ENCODE measurements at places on chromosomes 1 and 21.

- no peak for DNase-seq
Measured at GRCh38 chr1:169697755-169698154, 13.7 kb downstream of the SELL start.

- no peak for DNase-seq
Measured at GRCh38 chr1:22414244-22414751, 37.4 kb upstream of the ZBTB40 start.

DNA sequence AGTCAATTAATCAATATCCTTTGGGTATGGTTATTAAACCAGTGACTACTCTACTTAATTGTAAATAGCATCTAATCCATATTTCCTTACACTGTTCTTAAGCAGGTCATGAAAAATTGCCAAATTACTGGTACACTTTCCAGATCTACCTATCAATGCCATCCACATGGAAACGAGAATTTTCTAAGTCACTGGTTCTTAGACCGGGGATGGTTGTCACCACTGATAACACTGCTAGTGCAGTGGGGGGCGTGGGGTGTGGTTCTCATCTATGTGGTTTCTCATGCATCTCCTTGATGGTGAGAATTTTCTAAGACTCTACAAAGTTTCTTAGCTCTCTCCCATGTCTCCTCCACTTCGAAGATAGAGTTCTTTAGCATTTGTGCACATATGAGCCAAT lies 63.7 kb upstream of the COG2 start:
- no peak for DNase-seq

DNA sequence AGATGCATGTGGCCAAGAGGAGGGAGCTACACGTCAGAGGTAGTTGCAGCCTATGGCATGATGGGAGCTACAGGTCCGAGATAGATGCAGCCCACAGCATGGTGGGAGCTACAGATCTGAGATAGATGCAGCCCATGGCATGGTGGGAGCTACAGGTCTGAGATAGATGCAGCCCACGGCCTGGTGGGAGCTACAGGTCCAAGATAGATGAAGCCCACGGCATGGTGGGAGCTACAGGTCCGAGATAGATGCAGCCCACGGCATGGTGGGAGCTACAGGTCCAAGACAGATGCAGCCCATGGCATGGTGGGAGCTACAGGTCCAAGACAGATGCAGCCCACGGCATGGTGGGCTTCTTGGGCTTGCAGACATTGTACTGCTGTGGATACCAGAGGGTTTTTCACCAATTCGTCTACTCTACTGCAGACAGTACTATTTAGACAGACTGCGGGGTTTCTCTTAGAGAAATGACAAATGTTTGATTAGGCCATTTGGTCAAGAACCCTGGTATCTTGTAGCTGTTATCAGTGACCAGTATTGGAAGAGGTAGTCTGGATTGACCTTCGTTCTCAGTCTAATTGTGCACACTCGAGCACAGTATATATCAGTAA lies 127.4 kb downstream of the DHRS3 start:
- DNase-seq: no peak
